Gastrocnemius medialis (tissue), 4 donors: ENCODE measurements at places on chromosomes 3 and 15. TPM values are rescaled to one million over a fixed set of nuclear protein-coding genes. Genes with fewer than 3 reads are reported as not detected.
A peak's percentile ranks its signal among the peaks of the same experiment; 100 is the strongest.

Gene ZBED2
- not detected for total RNA-seq

Gene DUOXA1
- total RNA-seq, result not detected

Gene NTRK3
- 0.69 TPM for total RNA-seq

Gene ADAMTSL3
- total RNA-seq, result 2.9 TPM

Gene HES1
- 9.7 TPM for total RNA-seq

Gene GPR160
- total RNA-seq, result 0.86 TPM

Gene LYZL4
- total RNA-seq, result not detected

Gene PPP1R14D
- 0.51 TPM for total RNA-seq

Gene TMEM207
- not detected for total RNA-seq

Gene HRG
- not detected for total RNA-seq

- no peaks in the 10 kb centered on the region for H3K4me1 ChIP-seq
- peak within 1 kb of the TSS; percentile 31 for H3K4me3 ChIP-seq
- DNase-seq, result no peak
- no peaks in the 10 kb centered on the region for H3K36me3 ChIP-seq
- H3K27ac ChIP-seq, result no peak within 1 kb of the TSS
Observed at GRCh38 chr3:74614107-74614967, at the start of gene CNTN3. CNTN3 (minus strand) TSS chr3:74614659; CDS start chr3:74521112, 93,547 bp downstream.

GRCh38 chr15:81015621-81016488, 15.1 kb downstream of the TLNRD1 start:
- H3K27me3 ChIP-seq, result no peaks in the 10 kb centered on the region
- no peaks in the 10 kb centered on the region for H3K36me3 ChIP-seq
- H3K4me1 ChIP-seq, result no peaks in the 10 kb centered on the region
- no peak for DNase-seq

GRCh38 chr3:192881159-192881786, 36.4 kb downstream of the MB21D2 start:
- no peaks in the 10 kb centered on the region for H3K4me1 ChIP-seq
- no peaks in the 10 kb centered on the region for H3K36me3 ChIP-seq
- no peak overlapping the region for H3K27ac ChIP-seq
- no peak for DNase-seq

DNA sequence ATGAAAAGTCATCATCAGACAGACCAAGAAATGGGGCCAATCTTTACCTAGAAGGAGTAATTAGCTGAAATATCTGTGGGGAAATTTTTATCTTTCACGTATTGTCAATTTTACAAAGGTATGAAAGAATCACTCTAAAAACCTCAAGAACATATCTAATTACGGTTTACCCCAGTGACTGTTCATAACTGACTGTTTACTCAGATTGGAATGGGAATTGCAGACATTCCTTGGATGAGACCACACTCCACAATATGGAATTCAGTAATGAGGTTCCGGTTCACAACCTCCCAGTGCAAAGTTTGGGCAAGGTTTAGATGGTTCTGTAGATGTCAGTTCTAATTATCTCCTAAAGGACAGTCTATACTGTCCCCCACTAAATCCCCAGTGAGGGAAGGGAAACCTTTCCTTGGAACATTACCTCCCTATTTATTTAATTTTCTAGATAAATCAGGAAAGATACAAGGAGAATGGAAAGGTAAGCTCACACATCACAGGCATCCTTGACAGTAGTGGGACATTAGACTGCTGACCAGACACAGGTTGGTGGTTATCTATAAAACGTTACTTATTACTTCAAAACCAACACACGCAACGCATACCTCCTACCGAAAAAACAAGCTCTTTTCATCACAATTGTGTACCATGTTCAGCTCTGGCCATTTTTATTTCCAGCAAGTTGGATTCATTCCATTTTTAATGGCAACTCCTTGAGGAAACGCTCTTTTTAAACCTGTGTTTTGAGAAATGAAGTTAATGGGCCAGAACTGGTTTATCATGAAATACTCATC, 129.9 kb downstream of the RORA start:
- no peak overlapping the region for H3K27ac ChIP-seq
- peaks cover 15% of the 10 kb centered on the region for H3K4me1 ChIP-seq
- H3K36me3 ChIP-seq, result no peaks in the 10 kb centered on the region
- no peaks in the 10 kb centered on the region for H3K27me3 ChIP-seq
- DNase-seq, result no peak

GRCh38 chr3:71294919-71295318, 288.6 kb downstream of the FOXP1 start:
- H3K27me3 ChIP-seq, result no peaks in the 10 kb centered on the region
- no peak overlapping the region for H3K4me3 ChIP-seq
- no peaks in the 10 kb centered on the region for H3K36me3 ChIP-seq
- H3K4me1 ChIP-seq, result no peaks in the 10 kb centered on the region
- DNase-seq, result no peak

GRCh38 chr3:100761211-100761942, 52.1 kb downstream of the TFG start:
- no peak for DNase-seq
- no peak overlapping the region for H3K4me3 ChIP-seq
- H3K4me1 ChIP-seq, result peaks cover 6% of the 10 kb centered on the region
- no peaks in the 10 kb centered on the region for H3K36me3 ChIP-seq

GRCh38 chr15:90033448-90033847, 32.3 kb downstream of the ZNF710 start:
- peaks cover 55% of the 10 kb centered on the region for H3K4me1 ChIP-seq
- H3K4me3 ChIP-seq, result no peak overlapping the region
- no peaks in the 10 kb centered on the region for H3K27me3 ChIP-seq
- H3K36me3 ChIP-seq, result no peaks in the 10 kb centered on the region
- H3K27ac ChIP-seq, result no peak overlapping the region
- no peak for DNase-seq

- no peaks in the 10 kb centered on the region for H3K36me3 ChIP-seq
- no peaks in the 10 kb centered on the region for H3K27me3 ChIP-seq
- peaks cover 93% of the 10 kb centered on the region for H3K4me1 ChIP-seq
- no peak overlapping the region for H3K4me3 ChIP-seq
- DNase-seq, result peak; percentile 75
- H3K27ac ChIP-seq, result peak overlapping the region; percentile 98
Observed at GRCh38 chr3:50623840-50624474, 7.0 kb downstream of the MAPKAPK3 start.

- no peak overlapping the region for H3K4me3 ChIP-seq
- H3K36me3 ChIP-seq, result no peaks in the 10 kb centered on the region
- no peaks in the 10 kb centered on the region for H3K27me3 ChIP-seq
- no peak overlapping the region for H3K27ac ChIP-seq
- no peak for DNase-seq
Observed at GRCh38 chr15:45449916-45450867, 71.8 kb upstream of the GATM start.

- H3K4me1 ChIP-seq, result no peaks in the 10 kb centered on the region
- no peak overlapping the region for H3K4me3 ChIP-seq
- no peaks in the 10 kb centered on the region for H3K36me3 ChIP-seq
Observed at GRCh38 chr15:56383010-56383409, 17.8 kb downstream of the TEX9 start.

DNA sequence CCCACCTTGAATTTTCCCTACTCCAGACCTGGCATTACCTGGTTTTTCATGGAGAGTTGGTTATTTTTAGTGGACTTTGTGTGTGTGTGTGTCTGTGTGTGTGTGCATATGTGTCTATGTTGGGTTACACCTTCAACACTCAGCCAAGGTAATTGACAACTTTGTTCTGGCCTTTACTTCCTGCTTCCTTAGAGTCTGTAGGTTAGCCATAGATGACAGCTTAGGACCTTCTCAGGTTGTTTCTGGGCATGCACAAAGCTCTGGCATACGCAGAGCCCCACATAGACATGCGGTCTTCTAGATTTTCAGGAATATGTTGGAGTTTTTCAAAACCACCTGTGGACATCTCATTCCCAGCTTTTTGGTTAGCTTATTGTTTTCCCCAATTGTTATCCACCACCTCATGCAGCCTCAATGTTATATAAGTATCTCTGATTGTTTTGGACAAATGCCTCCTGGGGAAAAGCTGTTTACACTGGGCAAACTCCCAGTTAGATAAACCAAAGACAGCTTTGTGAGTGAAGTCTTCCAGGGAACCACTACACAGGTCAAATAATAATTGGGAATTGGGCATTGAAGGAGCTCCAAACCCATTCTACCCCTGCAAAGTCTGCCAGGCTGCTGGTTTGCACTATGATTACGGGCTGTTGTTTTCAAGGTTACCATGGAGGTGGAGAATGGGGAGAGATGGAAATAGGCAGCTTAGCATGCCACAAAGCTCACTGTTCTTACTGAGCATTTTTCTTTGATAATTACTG, 201.2 kb downstream of the ADAMTSL3 start:
- no peaks in the 10 kb centered on the region for H3K4me1 ChIP-seq
- H3K27me3 ChIP-seq, result no peaks in the 10 kb centered on the region
- H3K27ac ChIP-seq, result no peak overlapping the region
- no peak overlapping the region for H3K4me3 ChIP-seq
- DNase-seq, result no peak

DNA sequence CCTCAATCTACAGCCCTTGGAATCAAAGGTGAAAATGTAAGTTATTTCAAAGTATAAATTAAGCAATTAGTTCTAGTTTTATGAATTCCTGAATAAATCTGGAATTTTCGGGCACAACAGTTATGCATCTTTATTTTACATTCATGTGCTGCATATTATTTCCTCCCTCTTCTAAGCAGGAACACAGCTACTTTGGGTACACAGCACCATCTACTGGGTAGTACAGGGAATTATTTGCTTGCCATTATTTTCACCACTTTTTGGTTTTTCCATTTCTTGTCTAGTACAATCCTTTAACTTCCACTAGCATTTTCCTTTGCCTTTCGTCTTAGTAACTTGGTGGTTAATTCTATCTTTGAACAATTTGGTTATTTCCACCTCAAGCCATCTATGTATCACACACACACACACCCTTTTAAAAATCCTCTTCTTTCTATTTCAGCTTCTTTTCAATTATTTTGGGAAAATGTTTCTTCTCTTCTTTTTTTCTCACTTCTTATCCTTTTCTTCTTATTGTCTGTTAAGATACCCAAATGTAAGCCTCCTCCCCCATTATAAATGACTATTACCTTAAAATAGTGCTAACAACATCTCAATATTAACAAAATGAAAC, 451.0 kb downstream of the MFSD1 start:
- no peak overlapping the region for H3K4me3 ChIP-seq
- H3K27me3 ChIP-seq, result no peaks in the 10 kb centered on the region
- no peaks in the 10 kb centered on the region for H3K4me1 ChIP-seq
- no peak for DNase-seq

DNA sequence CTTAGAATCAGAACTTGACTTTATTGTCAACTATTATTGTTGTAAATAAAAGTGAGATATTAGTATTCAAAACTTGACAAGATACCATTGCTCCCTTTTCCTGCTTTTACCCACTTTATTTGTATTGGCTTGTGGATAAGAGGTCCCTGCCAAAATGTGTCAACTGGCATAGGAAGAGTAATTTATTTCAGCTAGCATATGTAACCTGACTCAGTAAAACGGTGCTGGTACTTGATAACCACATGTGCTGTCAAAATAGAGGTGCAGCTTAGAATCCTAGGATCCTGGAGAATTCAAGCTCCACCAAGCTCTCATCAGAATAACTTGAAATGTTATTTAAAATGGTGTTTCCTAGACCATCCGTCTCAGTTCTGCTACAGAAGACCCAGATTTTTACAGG, 90.2 kb upstream of the TGFBR2 start:
- no peaks in the 10 kb centered on the region for H3K36me3 ChIP-seq
- no peaks in the 10 kb centered on the region for H3K27me3 ChIP-seq
- no peak for DNase-seq
- H3K4me1 ChIP-seq, result peaks cover 18% of the 10 kb centered on the region
- H3K27ac ChIP-seq, result no peak overlapping the region

GRCh38 chr3:10574101-10574620, 68.8 kb upstream of the ATP2B2 start:
- no peak overlapping the region for H3K27ac ChIP-seq
- no peaks in the 10 kb centered on the region for H3K27me3 ChIP-seq
- no peak for DNase-seq
- H3K4me1 ChIP-seq, result peaks cover 5% of the 10 kb centered on the region
- no peak overlapping the region for H3K4me3 ChIP-seq

DNA sequence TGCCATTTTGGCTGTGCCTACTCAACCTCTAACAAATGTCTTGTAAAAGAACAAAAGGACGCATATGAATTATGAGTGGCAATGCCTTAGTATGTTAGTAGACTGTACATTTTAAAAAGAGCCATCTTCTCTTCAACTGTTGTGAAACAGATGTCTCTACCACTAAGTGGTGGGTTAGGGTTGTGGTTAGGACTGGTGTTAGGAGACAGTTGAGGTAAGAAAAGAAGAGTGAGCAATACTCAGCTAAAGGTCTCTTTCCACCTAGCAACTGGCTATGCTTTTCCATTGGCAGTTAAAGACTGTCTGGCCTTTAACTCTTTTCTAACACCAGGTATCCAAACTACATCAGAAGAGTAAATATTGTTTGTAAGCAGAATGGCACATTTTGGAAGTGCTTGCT, 221.7 kb upstream of the TBC1D5 start:
- no peak overlapping the region for H3K4me3 ChIP-seq
- H3K27ac ChIP-seq, result no peak overlapping the region
- H3K36me3 ChIP-seq, result no peaks in the 10 kb centered on the region
- H3K4me1 ChIP-seq, result no peaks in the 10 kb centered on the region

GRCh38 chr15:60917461-60918145, 311.5 kb downstream of the RORA start:
- H3K27me3 ChIP-seq, result no peaks in the 10 kb centered on the region
- peaks cover 45% of the 10 kb centered on the region for H3K4me1 ChIP-seq
- peak; percentile 61 for DNase-seq
- H3K4me3 ChIP-seq, result peak overlapping the region; percentile 40
- no peaks in the 10 kb centered on the region for H3K36me3 ChIP-seq

DNA sequence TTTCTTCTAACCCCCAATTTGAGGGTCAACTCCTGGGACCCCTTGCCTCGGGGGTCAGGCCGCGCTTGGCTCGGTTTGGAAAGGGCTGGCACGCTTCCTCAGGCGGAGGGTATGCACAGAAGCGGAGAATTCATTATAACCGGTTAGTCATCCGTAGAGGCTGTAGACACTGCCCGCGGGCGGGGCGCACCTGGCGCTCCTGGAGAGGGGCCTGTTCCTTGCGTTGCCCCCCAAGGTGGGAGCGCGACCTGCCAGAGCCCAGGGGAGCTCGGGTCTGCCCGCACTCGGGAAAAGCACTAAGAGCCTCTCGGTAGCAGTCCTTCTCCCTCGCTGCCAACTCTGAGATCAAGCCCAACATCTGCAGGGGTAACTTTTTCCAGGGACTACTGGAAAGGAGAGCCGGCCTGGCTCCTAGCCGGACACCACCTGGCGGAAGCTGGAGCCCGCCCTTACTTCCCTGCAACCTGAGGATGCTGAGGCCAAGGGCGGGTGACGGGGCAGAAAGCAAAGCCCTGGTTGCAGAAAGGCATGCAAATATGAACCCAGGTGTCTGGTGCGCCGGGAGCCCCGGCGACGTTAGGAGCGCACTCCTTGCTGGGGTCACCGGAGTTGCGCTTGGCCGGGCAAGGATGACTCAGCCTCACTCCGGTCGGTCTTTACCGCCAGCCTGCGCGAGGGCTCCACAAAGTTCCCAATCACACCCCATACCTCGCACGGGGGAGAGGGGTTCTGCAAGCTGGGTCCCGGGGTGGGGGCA, 1.5 kb upstream of the CACNA2D3 start:
- peak overlapping the region; percentile 83 for H3K27ac ChIP-seq
- peaks cover 27% of the 10 kb centered on the region for H3K4me1 ChIP-seq
- peak overlapping the region; percentile 64 for H3K4me3 ChIP-seq
- H3K27me3 ChIP-seq, result no peaks in the 10 kb centered on the region
- DNase-seq, result no peak
- H3K36me3 ChIP-seq, result no peaks in the 10 kb centered on the region

GRCh38 chr3:179695672-179696313, 43.0 kb downstream of the USP13 start:
- H3K36me3 ChIP-seq, result peaks cover 8% of the 10 kb centered on the region
- no peak overlapping the region for H3K4me3 ChIP-seq
- H3K4me1 ChIP-seq, result peaks cover 31% of the 10 kb centered on the region
- H3K27ac ChIP-seq, result peak overlapping the region; percentile 54

GRCh38 chr15:100152463-100152862, 189.3 kb downstream of the ADAMTS17 start:
- no peak for DNase-seq
- no peaks in the 10 kb centered on the region for H3K4me1 ChIP-seq
- no peak overlapping the region for H3K4me3 ChIP-seq
- H3K27me3 ChIP-seq, result no peaks in the 10 kb centered on the region
